ENCODE measurements at places on chromosomes 2 and 18.

DNA sequence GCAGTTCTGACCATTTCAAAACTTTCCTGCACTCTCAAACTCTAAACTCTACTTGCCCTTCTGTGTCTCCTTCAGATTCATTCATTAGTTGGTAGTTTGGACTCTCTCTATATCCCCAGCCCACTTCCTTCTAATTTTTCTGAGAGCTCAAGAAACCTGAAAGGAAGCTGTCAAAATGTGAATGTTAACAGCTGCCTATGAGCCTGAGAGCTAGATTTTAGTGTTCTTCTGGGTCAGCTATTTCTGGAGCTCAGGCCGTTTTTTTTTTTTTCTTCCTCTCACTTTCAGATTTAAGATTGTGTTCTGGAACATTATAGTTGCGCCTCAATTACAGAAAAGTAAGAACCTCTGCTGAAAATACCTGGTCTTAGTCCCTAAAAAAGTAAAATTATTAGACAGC is 73.1 kb downstream of the RTN4 start:
- DNase-seq: no peak

DNA sequence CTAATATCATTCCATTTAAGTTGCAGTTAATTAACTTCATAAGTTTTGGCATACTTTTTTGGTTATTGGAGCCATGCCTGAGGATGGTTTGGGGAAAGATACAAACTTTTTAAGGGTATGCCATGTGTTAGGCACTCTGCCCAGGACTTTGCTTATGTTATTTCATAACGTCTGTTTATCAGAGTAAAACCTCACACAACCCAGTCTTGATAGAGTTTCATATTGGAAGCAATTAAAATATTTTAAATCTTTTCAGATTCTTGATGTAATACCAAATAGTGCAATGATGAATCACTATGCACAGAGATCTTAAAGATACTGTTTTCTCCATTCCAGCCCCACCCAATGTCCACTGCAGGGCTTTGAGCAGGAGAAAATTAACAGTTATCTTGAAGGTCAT is 529.1 kb upstream of the HNMT start:
- no peak for DNase-seq

DNA sequence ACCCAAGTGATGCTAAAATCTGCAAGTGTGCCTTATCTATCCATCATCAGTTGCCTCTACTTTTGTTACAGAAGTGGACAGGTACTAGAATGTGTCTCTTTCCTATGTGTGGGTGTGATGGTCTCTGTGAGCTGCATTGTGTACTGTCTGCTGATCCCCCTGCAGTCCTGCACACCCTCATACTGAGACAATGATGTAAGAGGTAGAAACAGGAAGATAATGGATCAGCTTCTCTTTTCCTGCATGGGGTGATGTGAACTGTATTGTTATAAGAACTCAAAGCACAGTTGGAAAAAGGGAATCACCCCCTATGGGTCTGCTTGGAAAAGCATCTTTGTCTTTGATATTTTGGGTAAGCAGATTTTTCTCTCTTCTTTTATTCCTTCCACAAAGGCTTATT is 537.6 kb upstream of the CDH2 start:
- DNase-seq: no peak

GRCh38 chr18:7950380-7951136 is 383.4 kb downstream of the PTPRM start:
- peak; percentile 62 for DNase-seq

DNA sequence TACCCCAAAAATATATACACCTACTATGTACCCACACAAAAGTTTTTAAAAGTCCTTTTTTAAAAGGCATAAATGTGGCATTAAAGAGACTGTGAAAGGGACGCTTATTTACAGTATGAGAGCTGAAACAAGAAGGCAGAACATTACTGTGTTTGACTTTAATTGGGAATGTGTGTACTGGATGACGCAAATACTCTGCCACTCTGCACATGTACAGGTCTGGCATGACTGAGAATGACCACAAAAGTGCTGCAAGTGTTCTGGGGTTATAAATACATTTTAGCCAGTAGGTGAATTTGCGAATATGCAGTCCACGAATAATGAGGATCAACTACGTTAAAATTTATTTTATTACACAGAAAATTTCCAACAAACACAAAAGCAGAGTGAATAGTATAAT is 11.4 kb downstream of the DARS1 start:
- no peak for DNase-seq

Measured in HTR-8/SVneo (cell line).